ENCODE measurements at places on chromosomes 11 and 22.

- DNase-seq, result no peak
Observed at GRCh38 chr11:15795378-15795777, 561.0 kb downstream of the SOX6 start.

DNA sequence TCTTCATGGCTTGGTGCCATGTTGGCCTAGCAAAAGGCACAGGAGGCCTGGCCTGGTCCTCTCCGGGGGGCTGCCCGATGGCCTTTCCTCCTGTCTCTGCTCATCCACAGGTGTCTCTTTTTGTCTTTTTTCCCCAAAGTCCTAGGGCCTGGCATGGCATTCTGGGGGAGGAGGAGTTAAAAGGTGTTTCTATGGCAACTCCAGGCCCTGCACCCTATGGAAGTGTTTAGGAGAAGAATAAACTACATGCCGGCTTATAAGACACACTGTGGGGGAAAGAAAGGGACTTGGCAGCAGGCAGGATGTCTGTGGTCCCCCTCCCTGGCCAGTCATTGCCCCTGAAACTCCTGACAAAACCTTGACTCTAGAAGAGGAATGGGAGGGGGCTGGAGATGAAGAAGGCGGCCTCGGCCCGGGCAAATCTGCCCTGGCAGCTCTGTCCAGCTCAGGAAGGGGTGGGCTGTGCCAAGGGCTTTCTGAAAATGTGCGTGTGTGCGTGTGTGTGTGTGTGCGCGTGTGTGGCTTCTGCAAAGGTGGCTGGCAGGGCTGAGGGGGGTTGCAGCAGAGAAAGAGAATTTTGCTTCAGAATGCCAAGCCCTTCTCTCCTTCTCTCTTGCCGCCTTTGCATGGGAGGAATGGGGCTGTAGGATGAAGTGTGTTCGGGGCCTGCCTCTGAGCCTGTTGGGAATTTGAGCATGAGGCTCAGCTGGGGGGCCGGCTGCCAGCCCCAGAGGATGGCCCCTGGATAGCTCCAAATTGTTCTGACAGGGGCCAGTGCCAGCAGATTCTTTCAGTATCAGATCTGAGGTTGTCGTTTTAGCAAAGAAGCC, 3.2 kb downstream of the TIMP3 start:
- no peak for DNase-seq

DNA sequence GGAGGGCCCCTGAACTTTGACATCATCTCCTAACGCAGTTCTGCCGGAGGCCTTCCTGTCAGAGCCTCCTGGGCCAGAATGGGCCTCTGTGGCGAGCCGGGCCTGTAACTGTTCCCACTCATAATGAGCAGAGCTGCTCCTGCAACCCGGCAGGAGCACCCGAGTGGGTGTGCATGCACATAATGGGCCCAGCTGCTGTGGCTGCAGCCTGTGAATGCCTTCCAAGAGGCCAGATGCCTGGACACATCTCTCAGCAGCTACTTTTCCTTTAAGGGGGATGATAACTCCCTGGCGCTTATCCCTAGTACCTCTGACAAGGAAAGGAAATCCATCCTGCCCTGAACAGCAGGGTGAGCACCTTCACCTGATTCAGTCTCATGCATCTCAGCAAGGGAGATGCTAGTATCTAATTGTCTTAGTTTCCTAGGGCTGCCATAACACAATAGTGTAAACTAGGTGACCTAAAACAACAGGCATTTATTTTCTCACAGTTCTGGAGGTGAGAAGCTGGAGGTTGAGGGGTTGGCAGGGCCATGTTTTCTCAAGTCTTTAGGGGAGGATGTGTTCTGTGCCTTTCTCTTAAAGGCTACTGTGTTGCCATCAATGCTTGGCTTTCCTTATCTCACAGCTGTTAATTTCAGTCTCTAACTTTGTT, 120.5 kb downstream of the TEAD1 start:
- DNase-seq, result no peak

- DNase-seq, result no peak
Observed at GRCh38 chr11:313304-313786, 495 bp upstream of the IFITM1 start.

GRCh38 chr22:32185821-32186220, 19.1 kb downstream of the RFPL2 start:
- DNase-seq, result no peak

DNA sequence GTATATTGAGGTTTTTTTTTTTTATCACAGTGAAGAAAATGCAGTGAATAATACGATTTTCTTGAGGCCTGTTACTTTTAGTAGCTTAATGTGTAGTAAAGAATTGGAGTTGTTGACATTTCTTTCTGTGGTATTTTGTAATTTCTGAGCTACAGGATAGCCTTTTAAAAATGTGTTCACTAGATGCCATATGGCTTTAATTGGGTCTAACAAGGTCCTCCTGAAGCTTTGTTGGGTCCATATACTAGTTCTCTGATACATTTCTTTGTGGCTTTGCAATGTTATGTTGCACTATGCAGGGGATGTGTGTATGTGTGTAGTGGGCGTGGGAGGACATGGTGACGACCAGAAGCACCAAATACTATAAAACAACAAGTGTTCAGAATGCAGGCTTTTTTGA, 25.1 kb downstream of the FBXO7 start:
- no peak for DNase-seq

DNA sequence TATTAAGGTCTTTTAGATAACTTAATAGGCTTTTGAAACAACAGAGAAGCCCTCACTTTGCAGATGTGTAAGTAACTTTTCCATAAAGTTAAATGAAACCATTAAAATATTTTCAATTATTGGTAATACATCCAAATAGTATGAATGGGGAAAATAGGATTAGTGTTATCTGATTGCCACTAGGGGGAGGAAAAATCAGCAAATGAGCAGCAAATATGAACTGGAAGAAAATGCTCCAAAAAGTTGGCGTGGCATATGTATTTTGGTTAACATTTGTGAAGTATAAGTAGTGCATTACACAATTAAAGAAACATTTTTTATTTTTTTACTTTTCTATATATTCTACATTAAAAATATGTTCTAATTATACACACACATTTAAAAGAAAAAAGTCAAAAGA, 259.8 kb upstream of the ANO5 start:
- DNase-seq, result no peak

GRCh38 chr11:28342716-28343115, 234.5 kb downstream of the METTL15 start:
- no peak for DNase-seq

GRCh38 chr22:45014654-45015053, 4.8 kb upstream of the PHF21B start:
- no peak for DNase-seq

Data from body of pancreas (tissue), 4 donors.